ENCODE measurements at places on chromosomes 12 and 14. TPM values are rescaled to one million over a fixed set of nuclear protein-coding genes. Genes with fewer than 3 reads are reported as not detected.

SYT1 gene
- 0.99 TPM for total RNA-seq

HHIPL1 gene
- 0.99 TPM for total RNA-seq

IL22 gene
- total RNA-seq, result not detected

OVCH1 gene
- total RNA-seq, result 0.30 TPM

TNFAIP2 gene
- total RNA-seq, result 41.3 TPM

PPP4R4 gene
- 2.4 TPM for total RNA-seq

LRRC10 gene
- total RNA-seq, result 0.10 TPM

INHBE gene
- 0.10 TPM for total RNA-seq

BCL11B gene
- total RNA-seq, result 17.6 TPM

FBXO21 gene
- 58.3 TPM for total RNA-seq

MYRFL gene
- total RNA-seq, result 1.1 TPM

TMEM121 gene
- total RNA-seq, result 3.7 TPM

MEG3 gene
- 486 TPM for total RNA-seq

TOX4 gene
- 26.1 TPM for total RNA-seq

AQP2 gene
- total RNA-seq, result not detected

CHST11 gene
- 3.9 TPM for total RNA-seq

FOXG1 gene
- not detected for total RNA-seq

MYL2 gene
- total RNA-seq, result 43.5 TPM

TBC1D30 gene
- 1.5 TPM for total RNA-seq

TGFB3 gene
- 45.2 TPM for total RNA-seq

LMO3 gene
- 8.9 TPM for total RNA-seq

FAM90A1 gene
- total RNA-seq, result not detected

C1S gene
- total RNA-seq, result 99.0 TPM

MYBPC1 gene
- total RNA-seq, result 398 TPM

ADCY4 gene
- total RNA-seq, result 9.6 TPM

CD69 gene
- 9.7 TPM for total RNA-seq

TAS2R13 gene
- total RNA-seq, result 6.2 TPM

CMA1 gene
- total RNA-seq, result 0.69 TPM

TSPAN11 gene
- total RNA-seq, result 10.0 TPM

DACT1 gene
- total RNA-seq, result 24.3 TPM

NKX2-1 gene
- total RNA-seq, result not detected

RTRAF gene
- 115 TPM for total RNA-seq

TPH2 gene
- total RNA-seq, result not detected

MYF6 gene
- 9.8 TPM for total RNA-seq

TSPAN8 gene
- total RNA-seq, result 3.7 TPM

TAS2R20 gene
- total RNA-seq, result 10.4 TPM

PITPNM2 gene
- total RNA-seq, result 4.3 TPM

RNASE1 gene
- 148 TPM for total RNA-seq

ADAMTS20 gene
- 0.10 TPM for total RNA-seq

SRGAP1 gene
- total RNA-seq, result 15.9 TPM

A2ML1 gene
- total RNA-seq, result 46.5 TPM

ZC2HC1C gene
- 0.59 TPM for total RNA-seq

PPFIBP1 gene
- total RNA-seq, result 99.6 TPM

Data from skin of body (tissue), 3 donors.